ENCODE measurements at places on chromosomes 1 and 21.

GRCh38 chr21:46220275-46220810 is 8.2 kb downstream of the LSS start:
- DNase-seq: no peak

GRCh38 chr1:185038813-185039376 is 6.5 kb upstream of the RNF2 start:
- DNase-seq: no peak

GRCh38 chr1:24051206-24051945 is 60.6 kb downstream of the MYOM3 start:
- no peak for DNase-seq

DNA sequence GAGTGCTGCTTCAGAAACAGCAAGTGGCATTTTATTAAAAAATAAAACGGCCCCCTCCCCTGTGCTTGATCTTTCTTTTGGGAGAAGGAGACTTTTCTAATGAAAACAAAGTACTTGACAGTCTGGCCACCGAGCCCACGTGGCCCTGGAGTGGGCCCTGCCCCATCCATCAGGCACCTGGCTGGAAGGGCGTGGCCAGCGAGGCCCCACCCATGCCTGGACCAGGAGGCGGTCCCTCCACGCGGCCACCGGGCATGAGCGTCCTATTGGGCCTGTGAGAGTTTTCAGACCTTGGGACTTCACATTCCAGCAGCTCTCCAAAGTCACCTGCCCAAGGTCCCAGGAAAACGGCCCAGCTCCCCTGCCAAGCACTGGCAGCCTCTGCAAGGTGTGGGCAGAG is 144.7 kb downstream of the CASZ1 start:
- DNase-seq: no peak

DNA sequence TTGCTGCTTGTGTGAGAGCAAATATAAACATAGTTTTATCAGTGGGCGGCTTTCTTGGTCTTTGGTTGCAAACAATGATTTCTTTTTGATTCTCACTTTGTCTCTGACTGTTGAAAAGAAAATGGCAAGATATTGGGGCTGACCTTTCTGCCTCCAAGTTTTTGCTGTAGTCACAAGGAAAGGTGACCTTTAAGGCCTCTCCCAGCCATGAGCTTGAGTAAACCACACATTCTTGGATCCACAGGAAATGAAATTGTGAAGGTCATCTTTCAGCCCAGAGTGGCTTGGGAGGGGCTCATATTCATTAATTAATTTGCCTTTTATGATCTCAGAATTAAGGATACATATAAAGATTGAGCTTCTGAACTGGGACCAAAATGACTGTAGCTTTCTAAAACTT is 241.6 kb downstream of the BACH1 start:
- no peak for DNase-seq

GRCh38 chr1:63984257-63984929 is 210.6 kb downstream of the ROR1 start:
- no peak for DNase-seq

DNA sequence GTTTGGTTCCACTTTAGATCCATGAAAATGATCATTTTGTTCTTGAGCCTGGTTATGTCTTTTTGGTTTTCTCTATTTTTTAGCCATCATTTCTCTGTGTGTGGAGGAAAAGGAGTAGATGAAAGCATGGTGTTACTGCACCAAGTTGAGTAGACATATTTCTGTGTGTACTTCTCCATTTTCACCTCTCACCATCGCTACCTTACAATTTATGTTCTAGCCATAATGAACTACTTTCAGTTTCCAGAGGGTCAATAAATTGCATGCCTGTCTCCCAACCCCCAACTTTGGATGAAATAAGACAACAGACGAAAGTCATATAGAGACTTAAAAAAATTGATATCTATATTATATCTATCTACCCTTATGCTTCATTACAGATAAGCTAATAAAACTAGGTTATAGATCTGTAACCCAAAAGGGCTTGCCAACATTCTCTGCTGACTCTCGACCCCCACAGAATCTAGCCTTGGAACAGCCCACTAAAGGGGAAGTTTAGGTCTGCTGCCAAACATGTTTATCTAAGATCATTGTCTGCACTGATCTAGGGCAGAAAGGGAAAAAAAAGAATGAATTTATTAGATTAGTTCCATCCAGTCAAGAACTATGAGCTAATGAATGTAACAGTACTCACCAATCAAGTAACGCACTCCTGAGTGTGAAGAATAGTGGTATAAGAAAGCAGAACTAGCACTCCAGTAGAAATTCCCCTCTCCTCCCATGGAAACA is 7.5 kb upstream of the MAN1A2 start:
- DNase-seq: no peak

GRCh38 chr1:225824533-225824941 is 14.6 kb downstream of the EPHX1 start:
- DNase-seq: no peak

DNA sequence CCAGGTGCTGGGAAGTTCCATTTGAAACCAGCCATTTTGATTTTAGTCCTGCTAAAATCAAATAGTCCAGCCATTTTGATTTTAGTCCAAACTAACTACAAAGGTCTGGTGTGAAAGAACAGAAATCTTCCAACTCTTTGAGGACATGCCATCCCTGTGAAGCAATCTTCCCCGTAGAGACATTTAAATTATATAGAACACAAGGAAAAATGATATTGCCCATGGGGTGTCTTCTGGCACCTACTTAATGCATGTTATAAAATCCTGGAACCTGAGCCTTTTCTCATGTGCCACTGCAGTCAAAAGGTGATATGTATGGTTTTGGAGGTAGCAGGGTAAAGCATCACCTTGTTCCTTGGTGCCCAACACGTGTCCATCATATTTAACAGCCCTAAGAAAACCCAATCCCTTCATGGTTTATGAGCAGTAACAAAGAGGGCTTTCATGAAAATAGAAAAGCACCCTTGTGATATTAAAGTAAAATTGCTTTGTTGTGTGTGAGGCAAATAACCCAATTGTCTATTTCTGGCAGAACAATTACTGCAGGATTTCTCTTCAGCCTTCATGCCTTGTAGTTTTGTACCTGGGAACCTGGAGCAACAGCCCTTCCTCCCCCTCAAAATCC is 26.3 kb downstream of the ANGPTL7 start:
- DNase-seq: no peak

GRCh38 chr1:72283022-72283306 is 625 bp upstream of the NEGR1 start:
- no peak for DNase-seq

GRCh38 chr21:45709173-45709572 is 65.6 kb downstream of the PCBP3 start:
- no peak for DNase-seq

GRCh38 chr1:53563611-53564010 is 104.4 kb downstream of the DMRTB1 start:
- DNase-seq: no peak

DNA sequence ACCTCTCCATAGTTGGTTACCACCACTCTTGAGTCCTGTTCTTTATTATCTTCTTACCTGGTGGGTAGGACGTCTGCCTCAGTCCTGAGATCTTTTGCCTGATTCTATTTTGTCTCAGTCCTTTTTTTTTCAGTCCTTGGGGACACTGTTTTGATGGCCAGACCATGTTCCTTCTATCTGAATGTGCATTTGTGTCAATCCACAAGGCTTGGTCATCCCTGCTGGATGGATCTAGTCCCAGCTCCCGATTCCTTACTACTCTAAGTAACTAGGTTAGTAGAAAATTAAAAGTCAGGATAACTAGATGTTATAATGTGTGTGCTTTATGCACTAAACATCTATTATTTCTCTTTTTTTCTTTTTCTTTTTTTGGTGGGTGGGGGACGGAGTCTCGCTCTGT is 28.1 kb upstream of the AK4 start:
- DNase-seq: no peak

DNA sequence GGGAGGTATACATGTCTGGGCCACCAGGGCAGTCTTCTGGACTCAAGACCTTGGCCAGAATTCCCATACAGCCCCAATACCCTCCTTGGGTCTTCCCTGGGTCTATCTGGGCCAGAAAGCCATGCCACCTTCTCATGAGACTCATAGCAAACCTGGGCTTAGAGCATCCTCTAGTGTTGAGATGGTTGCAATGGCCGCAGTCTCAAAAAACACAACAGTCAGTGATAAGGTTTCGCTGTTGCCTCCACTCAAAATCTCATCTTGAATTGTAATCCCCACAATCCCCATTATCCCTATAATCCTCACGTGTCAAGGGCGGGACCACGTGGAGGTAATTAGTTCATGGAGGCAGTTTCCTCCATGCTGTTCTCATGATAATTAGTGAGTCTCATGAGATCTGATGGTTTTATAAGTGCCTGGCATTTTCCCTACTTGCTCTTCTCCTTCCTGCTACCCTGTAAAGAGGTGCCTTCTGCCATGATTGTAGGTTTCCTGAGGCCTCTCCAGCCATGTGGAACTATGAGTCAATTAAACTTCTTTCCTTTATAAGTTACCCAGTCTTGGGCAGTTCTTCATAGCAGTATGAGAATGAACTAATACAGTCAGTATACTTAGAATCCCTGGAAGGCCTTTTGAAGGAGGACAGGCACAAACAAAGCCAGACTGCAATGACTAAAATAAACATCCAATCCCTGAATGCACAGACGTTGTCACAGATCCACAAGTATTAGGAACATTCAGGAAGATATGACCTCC is 77.0 kb downstream of the CTH start:
- no peak for DNase-seq

DNA sequence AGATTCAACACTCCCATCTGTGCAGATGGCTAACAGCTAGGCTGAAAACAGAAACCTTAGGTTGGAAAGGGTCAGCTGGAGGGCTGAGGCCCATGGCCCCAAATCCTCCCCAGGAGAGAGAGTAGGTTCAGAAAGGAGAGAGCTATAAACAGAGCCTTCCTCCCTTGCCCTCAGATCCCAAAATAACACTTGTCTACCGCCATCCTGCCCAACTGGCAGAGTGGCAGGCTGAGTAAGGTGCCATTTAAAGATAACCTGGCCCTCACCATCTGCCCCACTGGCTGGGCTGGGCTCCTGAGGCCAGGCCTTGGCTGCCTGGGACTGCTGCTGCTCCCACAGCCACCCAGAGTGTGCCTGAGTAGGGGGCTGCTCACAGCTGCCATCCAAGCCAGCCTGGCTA is 4.3 kb upstream of the SHISA4 start:
- DNase-seq: no peak

GRCh38 chr1:93172778-93173177 is 7.4 kb downstream of the TMED5 start:
- DNase-seq: no peak

DNA sequence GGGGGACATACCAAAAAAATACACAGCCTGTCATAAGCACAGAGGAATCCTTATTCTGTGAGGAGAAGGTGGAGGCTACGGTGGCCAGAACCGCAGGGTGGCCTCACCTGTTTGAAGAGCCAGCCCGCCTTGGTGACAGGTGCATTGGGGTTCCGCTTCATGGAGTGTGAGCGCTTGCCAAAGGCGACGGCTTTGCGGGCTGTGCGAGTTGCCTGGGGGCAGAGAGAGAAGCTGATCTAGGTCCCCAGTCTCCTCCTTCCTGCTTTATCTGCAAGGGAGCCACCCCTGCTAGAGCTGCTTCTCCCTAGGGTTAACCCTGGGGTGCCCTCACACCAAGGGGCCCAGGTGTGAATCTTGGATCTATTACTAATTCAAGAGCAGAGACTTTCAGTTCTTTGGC is 54.3 kb upstream of the GOLT1A start:
- DNase-seq: no peak

GRCh38 chr1:220691053-220691684 is 1.0 kb downstream of the C1orf115 start:
- DNase-seq: no peak

DNA sequence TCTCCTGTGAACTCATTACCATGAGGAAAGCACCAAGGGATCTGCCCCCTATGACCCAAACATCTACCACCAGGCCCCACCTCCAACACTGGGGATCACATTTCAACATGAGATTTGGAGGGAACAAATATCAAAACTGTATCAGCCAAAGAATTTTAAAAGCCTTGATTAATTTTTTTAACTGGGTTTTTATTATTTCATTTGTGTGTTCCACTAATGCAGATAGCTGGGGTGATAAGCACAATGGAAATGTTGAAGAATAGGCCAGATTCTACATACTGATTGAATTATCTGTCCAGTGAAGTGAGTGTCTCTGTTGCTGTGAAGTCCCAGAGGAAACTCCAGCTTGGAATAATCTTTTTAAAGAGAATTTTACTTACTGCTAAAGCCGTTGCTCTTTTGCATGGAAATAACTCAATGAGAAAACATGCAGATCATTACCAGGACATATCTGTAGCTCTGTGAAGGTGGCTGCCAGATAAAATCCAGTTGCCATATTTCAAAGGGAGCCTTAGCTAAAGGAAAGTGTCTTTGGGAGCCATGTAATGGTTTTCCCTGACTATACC is 44.4 kb upstream of the DHCR24 start:
- DNase-seq: no peak

DNA sequence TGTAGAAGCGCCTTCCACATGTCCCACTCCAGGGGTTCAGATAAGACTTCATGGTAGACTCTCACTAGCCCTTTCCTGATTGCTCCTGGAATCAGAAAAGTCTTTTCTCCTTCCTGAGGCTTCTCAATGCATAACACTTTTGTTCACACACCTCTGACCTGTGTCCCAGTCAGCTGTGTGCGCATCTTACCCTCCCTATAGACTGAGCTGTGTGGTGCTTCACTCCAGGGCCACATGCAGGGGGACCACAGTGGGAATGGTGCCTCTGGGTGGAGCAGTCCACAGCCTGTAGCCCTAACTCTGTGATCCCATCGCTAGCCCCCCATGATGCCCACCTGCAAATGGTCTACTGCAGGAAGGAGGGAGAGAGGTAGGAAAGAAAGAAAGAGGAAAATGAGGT is 84.0 kb upstream of the TLR5 start:
- no peak for DNase-seq
